ENCODE measurements at places on chromosomes 2 and 18. TPM values are rescaled to one million over a fixed set of nuclear protein-coding genes. Genes with fewer than 3 reads are reported as not detected.

The CPO gene
- total RNA-seq, result 0.17 TPM

The MROH2A gene
- total RNA-seq, result not detected

The SPP2 gene
- 0.16 TPM for total RNA-seq

The SP5 gene
- total RNA-seq, result not detected

The ASB18 gene
- total RNA-seq, result not detected

The IRS1 gene
- 11.7 TPM for total RNA-seq

The ARHGEF33 gene
- 0.43 TPM for total RNA-seq

The ATP6V1B1 gene
- total RNA-seq, result 0.79 TPM

The SCYGR4 gene
- total RNA-seq, result not detected

The IL1R2 gene
- total RNA-seq, result 0.79 TPM

The OSBPL1A gene
- total RNA-seq, result 59.4 TPM

The CRYGD gene
- not detected for total RNA-seq

The GRHL1 gene
- total RNA-seq, result 0.52 TPM

The LRP1B gene
- total RNA-seq, result under 0.01 TPM

The ANKMY1 gene
- total RNA-seq, result 4.8 TPM

The PSMA8 gene
- not detected for total RNA-seq

The AMER3 gene
- total RNA-seq, result under 0.01 TPM

The CCDC141 gene
- not detected for total RNA-seq

The ADCYAP1 gene
- not detected for total RNA-seq

The TACR1 gene
- total RNA-seq, result 0.16 TPM

The GKN1 gene
- total RNA-seq, result not detected

The CABLES1 gene
- total RNA-seq, result 20.5 TPM

The KCNJ13 gene
- total RNA-seq, result not detected

The TEKT4 gene
- not detected for total RNA-seq

The RAMP1 gene
- total RNA-seq, result 2.7 TPM

The RGPD5 gene
- total RNA-seq, result 18.8 TPM

The FN1 gene
- total RNA-seq, result 2,780 TPM

The LTBP1 gene
- 836 TPM for total RNA-seq

The SLC9A2 gene
- not detected for total RNA-seq

The NT5C1B gene
- total RNA-seq, result not detected

The MBOAT2 gene
- total RNA-seq, result 42.6 TPM

The HMSD gene
- not detected for total RNA-seq

The SLC4A3 gene
- total RNA-seq, result 2.0 TPM

The TXNDC2 gene
- 0.16 TPM for total RNA-seq

The SCN2A gene
- total RNA-seq, result 10.9 TPM

The ZC3H6 gene
- 4.3 TPM for total RNA-seq

The TMEM37 gene
- total RNA-seq, result 0.32 TPM
